ENCODE measurements at places on chromosomes 5 and 9. TPM values are rescaled to one million over a fixed set of nuclear protein-coding genes. Genes with fewer than 3 reads are reported as not detected.

The NR6A1 gene
- polyA plus RNA-seq = 0.29 TPM

The PITX1 gene
- polyA plus RNA-seq = 178 TPM

The CD274 gene
- 1.2 TPM for polyA plus RNA-seq

The TMEM232 gene
- polyA plus RNA-seq = 1.5 TPM

The HEXB gene
- polyA plus RNA-seq = 104 TPM

The PPP3R2 gene
- not detected for polyA plus RNA-seq

The LSM11 gene
- 12.6 TPM for polyA plus RNA-seq

The ECSCR gene
- 51.4 TPM for polyA plus RNA-seq

The LRRC70 gene
- polyA plus RNA-seq = 5.4 TPM
